ENCODE measurements at places on chromosomes 5 and 9.
A peak's percentile ranks its signal among the peaks of the same experiment; 100 is the strongest.

GRCh38 chr9:109439378-109440116 lies 58.6 kb downstream of the PTPN3 start:
- DNase-seq, result no peak

- no peak for DNase-seq
Observed at GRCh38 chr9:89679016-89679415, 74.2 kb downstream of the GADD45G start.

DNA sequence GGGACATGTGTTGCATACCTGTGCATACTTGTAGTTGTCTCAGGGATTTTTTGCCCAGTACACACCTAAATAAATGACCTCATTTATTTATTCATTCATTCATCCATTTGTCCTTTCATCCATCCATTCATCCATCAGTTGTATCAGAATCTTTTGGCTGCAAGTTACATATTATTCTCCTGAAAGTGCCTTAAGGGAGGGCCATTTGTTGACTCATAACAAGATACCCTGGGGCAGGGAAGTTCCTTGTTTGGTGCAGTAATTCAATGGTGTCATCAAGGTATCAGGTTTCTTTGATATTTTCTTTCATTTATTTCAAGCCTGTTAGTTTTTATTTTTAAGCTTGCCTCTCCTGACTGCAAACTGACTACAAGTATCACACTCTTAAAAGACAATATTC lies 597.9 kb upstream of the TLE4 start:
- peak; percentile 15 for DNase-seq

DNA sequence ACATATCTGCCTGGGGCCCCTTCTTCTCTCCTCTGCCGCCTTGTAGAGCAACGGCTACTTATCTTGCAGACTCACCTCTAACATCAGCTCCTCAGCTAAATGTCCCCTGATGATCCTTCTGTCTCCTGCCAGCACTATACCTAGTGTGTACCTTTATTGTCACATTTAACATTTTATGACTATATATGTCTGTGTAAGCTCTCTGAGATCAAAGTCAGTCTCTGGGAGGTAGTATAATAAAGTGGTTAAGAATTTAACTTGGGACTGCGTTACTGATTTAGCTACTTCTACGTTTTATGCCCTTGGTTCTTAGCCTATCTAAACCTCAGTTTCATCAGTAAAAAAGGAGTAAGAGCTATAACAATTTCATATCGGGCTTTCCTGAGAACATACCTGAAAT lies 2.2 kb downstream of the TMED7 start:
- no peak for DNase-seq

- no peak for DNase-seq
Observed at GRCh38 chr9:81979196-81979595, 9.4 kb upstream of the SPATA31D1 start.

DNA sequence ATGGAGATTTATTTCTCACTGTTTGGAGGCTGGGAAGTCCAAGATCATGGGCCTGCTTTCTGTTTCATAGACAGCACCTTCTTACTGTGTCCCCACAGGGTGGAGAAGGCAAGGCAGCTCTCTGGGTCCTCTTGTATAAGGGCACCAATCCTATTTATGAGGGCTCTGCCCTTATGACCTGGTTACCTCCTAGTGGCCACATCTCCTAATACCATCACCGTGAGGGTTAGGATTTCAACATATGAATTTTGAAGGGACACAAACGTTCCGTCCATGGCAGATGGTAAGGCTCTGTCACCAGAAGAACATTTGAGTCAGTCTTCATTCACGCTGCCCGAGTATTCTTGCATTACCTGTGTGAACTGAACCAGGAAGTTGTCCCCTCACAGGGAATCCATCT lies 48.4 kb downstream of the ANKRD33B start:
- no peak for DNase-seq

- DNase-seq, result no peak
Observed at GRCh38 chr9:92714016-92714415, 44.1 kb upstream of the IPPK start.

- DNase-seq, result no peak
Observed at GRCh38 chr5:72109625-72110024, 2.4 kb downstream of the MAP1B start.

- DNase-seq, result no peak
Observed at GRCh38 chr5:73387601-73388305, 60.8 kb downstream of the FOXD1 start.

GRCh38 chr5:146699138-146699537 lies 179.4 kb downstream of the PPP2R2B start:
- no peak for DNase-seq

DNA sequence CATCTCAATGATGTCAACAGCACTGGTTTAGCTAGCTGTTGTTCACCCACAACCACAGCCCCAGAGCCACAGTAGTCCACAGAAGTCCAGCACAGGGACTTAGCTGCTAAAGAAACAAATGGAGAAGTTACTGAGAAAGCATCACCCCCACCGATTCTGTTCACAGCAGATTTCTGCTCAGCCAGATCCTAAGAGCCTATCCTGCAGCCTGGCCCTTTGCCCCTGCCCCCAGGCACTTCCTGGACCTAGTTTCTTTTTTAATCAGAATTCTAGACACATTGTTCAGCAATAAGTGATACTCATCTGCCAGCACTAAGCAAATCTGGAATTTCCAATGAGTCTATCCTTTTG lies 7.4 kb downstream of the B4GALT1 start:
- DNase-seq, result peak; percentile 50

- DNase-seq, result no peak
Observed at GRCh38 chr5:173721601-173722232, 105.3 kb upstream of the BOD1 start.

- no peak for DNase-seq
Observed at GRCh38 chr5:61234019-61234418, 71.8 kb upstream of the SMIM15 start.

DNA sequence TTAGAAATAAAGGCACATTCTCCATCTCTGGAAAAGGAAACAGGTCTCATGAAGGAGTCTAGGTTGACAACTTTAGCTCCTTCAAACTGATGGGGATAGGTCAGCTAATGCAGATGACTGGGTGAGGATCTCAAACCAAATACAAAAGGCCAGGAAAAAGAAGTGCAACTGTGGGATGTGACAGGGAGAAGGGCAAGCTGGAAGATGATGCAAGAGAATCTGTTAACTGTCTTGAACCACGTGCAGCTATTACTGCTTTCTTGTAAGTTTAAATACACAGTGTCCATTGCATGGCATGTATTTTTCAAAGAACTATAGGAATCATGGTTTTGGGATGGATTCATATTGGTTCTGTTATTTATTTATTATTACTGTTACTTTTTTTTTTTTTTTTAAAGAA lies 331.8 kb downstream of the NDUFS4 start:
- DNase-seq, result no peak

DNA sequence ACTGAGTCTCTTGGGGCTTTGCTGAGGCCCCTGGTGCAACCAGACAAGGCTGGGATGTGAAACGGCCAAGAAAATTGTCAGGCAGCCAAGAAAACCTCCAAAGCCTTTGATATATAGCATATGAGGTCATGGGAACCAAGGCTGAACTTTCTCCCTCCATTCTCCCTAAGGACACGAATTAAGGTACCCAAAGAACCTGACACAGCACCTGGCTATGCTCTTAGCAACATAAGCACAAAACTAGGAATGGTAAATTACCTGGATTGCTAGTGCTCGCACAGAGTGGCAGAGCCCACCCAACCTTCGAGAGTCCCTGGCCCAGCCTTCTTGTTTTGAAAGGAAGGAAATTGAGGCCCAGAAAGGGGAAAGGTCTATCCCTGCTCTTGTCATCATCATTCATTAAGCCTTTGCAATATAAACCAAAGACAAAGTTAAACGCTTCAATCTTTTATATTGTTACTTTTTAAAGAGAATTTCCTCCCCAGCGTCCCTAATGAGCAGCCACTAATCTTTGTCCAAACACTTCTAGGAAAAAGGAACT lies 220.0 kb upstream of the NR4A3 start:
- DNase-seq, result peak; percentile 11

- no peak for DNase-seq
Observed at GRCh38 chr5:40312205-40312604, 367.5 kb upstream of the PTGER4 start.
